ENCODE measurements at places on chromosomes 1 and 21.

- DNase-seq: no peak
Observed at GRCh38 chr1:5810553-5811270, 181.5 kb downstream of the NPHP4 start.

- DNase-seq: no peak
Observed at GRCh38 chr1:48830715-48831114, 54.0 kb upstream of the BEND5 start.

DNA sequence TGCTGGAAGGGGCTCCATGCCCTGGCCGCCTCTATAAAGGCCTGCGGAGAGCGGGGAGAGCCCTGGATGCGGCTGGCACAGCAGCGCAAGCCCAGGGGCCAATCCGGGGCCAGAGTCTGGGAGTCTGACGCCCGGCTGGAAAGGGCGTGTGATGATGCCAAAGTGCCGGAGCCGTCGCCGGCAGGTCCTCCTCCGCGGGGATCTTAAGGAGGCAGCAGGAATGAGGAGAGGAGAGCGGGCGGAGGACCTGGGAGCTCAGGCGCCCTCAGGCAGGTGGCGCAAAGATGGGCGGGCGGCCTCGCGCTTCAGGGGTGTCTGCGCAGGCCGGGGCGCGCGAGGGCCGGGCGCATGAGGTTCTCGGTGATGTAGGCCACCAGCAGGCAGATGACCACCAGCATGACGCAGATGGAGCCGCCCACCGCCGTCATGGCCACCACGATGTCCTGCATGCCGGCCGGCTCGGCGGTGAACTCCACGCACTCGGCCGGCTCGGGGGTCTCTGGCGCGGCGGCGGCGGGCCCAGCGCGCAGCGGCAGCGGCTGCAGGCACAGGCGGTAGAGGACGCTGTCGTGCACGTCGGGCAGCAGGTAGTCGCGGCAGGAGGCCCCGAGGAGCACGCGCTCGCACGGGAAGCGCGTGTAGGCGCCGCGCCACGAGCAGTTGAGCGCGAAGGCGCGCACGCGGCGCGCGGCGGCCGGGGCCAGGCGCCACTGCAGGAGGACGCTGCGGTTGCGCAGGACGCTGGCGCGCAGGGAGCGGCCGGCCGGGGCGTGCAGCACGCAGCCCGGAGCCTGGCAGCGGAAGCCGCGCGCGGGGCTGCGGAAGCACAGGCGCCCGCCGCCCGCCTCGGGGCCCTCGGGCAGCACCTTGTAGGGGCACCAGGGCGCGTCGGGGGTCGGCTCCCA, 653 bp downstream of the FNDC10 start:
- peak; percentile 44 for DNase-seq

GRCh38 chr1:246566813-246567645, 773 bp downstream of the CNST start:
- peak; percentile 41 for DNase-seq

DNA sequence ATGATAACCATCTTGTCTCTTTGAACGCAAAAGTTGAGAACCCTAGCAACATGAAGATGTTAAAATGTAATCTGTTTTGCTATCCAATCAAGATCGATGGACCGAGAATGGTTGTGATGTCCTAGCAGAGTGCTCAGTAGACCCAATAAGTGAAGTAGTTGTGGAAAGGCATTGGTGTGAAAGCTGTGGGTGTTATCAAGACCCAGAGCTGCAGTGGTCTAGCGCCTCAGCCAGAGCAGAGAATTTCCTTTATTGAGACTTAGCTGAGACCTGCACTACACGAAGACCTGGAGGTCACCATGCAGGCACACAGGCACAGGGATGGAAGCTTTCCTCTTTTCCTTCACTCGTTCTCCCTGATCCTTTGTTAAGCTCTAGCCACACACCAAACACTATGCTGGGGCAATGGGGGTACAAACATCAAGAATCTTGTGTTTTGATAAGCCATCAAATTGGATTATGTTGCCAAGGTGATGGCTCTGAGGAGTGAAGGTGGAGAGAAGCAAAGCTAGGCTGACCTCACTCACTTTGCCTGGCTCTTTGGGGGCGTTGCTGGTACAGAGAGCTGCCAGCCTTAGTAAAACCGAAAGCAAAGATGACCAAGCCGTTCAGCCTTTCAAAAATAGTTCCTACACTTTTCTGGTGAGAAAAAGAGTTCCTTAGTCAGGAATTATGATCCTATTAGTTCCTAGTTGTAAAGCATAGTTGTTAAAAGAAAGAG, 24.1 kb downstream of the METTL13 start:
- DNase-seq: peak; percentile 13

DNA sequence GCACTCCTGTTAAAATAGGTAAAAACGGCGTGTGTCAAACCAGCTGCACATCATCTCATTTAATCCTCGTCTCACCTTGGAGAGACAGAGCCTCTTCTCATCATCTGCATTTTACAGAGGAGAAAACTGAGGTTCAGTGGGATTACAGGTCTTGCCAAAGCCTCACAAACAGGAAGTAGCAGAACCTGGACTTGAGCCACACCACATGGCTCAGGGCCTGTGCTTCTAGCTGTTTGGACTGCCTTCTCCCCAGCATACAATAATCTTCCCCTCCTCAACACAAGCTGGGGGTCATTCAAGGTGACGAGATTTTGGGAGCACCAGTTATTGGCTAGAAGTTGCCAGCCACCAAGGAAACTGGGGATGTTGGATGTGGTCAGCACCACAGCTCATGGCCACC, 167.9 kb upstream of the ZC3H12A start:
- DNase-seq: no peak

DNA sequence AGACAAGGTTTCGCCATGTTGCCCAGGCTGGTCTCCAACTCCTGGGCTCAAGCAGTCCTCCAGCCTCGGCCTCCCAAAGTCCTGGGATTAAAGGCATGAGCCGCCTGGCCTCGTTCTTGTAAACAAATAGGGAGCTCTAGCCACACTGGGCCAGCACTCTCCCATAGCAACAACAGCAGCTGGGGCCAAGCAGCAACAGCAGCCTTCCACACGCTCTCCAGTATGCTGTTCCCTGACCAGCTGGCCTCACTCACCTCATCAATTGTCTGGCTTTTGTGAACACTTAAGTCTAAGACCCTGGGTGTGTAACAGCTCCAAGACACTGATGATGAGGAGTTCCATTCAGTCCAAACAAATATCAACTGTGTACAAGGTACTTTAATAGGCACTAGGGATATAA, 16.9 kb upstream of the GLIS1 start:
- no peak for DNase-seq

GRCh38 chr1:201294876-201295275, 11.6 kb downstream of the PKP1 start:
- DNase-seq: no peak

DNA sequence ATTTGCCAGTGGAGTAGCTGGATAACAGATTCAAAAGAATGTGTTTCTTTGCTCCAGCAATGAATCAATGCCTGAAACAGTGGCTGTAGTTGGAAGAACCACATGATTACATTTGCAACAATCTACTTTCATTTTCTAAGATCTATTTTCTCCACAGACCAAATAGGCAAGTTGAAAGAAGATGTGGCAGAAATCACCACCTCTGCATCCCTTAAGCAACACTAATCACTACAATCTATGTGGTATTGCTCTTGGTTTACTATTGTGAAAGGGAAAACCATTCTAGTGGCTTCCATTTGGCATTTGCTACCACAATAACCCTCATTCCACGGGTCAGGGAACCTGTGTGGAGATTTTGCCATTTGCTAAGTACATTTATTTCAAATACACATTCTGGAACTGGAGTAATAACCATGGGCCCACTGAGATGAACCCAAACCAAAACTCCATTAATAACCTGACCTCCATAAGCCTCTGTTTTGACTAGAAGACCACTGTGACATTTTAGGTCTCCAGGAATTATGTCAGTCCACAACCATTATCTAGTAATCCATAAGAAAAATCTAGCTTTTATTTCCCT, 66.3 kb downstream of the C1orf185 start:
- no peak for DNase-seq

Data from CD4-positive, alpha-beta T cell treated with Interleukin-1 beta for 1 hour (primary cell).